Sigmoid colon (tissue), 7 donors: ENCODE measurements at places on chromosomes 7 and 10.

GRCh38 chr10:63262430-63263073 is 129.4 kb downstream of the NRBF2 start:
- DNase-seq, result no peak

DNA sequence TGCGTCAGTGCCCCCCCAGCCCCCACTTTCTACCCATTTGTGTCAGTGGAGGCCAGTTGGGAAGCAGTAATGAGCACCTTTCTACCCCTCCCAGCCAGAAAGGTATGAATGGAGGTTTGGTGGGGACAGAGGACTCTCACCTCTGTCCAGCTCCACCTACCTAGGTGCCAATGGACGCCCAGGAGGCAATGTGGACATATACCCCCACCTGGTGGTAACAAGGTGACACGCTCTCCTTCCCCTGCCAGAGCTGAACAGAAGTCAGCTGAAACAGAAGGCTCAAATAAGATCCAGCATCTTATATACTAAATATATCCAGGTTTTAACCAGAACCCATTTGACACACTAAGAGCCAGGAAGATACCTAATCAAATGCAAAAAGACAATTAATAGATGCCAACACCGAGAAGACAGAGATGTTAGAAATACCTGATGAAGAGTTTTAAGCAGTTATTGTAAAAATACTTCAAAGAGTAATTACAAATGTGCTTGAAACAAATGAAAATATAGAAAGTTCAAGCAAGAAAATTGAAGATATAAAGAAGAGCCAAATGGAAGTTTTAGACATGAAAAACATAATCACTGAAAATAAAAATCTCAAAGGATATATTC is 18.4 kb upstream of the SORCS3 start:
- DNase-seq, result no peak

DNA sequence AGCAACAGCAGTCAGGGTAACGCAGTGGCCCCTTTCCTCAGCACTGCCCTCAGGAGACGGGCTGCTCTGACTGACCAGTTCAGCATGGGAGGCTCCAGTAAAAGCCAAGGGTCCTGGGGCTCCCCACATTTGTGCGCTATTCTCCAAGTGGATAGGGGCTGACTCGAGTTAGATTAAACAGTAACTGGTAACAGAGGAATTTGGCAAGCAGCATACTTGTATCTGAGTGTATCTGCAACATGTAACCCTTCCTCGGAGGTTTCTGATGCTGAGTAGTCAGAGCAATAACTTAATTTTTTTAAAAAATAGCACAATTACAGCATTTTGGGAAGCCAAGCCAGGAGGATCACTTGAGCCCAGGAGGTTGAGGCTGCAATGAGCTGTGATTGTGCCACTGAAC is 22.8 kb downstream of the SORBS1 start:
- DNase-seq, result no peak

DNA sequence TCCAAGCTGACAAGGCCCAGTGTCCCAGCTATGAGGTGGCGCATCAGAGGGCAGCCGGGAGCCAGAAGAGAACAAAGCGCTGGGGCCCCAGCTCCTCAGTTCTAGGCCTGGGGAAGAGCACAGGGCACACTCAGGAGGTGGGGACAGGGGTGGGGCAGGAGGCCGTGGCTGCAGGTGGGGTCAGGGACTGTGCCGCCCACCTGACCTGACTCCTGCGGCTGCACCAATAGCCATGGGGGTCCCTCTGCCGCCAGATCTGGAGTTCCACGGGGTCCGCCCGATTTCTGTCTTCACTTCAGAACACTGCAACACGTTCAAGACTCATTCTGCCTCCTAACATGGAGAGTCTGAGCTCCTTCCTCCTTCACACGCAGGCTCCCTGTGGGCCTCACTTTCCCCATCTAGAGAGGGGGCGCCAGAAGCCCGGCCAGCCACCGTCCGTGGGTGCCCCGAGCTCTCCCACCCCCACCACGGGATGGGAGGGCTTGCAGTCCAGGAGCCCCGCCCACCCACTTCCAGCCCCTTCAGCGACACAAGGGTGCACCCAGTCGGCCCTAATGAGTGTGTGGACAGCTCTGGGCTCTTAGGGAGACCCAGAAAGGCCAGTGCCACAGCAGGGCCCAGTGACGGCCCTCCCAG is 278.3 kb downstream of the MAD1L1 start:
- no peak for DNase-seq

GRCh38 chr7:135537905-135538304 is 19.8 kb upstream of the NUP205 start:
- DNase-seq, result no peak

DNA sequence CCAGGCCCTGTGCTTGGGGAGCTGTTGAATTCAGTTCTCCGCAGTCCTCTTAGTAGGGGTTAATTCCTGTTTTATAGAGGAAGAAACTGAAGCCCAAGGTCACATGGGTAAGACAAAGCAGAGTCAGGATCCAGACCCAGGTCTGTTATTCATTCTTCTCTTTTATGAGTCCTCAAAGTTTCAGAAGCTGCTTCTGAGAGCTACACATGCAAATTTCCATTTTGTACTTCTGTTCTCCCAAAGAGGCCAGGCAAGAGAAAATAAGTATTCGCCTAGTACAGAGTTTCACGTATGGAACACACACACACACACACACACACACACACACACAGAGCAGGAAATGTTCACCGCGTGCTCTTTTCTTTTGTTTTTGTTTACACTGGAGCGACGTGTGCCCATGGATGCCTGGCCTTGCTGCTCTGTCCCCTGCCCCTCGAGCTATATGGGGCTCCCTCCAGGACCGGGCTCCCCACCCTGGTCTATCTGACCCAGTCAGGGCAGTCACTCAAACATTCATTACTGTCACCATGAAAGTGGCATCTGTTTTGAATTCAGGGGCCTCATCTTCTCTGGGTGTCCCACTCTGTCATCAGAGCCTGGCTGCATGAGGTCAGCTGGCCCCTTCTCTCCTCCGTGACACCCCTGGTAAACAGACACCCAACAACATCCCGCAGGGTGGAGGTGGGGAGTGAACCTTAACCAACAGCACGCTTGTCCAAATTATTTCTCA is 84.4 kb downstream of the TNS3 start:
- no peak for DNase-seq
